ENCODE measurements at places on chromosomes 6 and 20.

DNA sequence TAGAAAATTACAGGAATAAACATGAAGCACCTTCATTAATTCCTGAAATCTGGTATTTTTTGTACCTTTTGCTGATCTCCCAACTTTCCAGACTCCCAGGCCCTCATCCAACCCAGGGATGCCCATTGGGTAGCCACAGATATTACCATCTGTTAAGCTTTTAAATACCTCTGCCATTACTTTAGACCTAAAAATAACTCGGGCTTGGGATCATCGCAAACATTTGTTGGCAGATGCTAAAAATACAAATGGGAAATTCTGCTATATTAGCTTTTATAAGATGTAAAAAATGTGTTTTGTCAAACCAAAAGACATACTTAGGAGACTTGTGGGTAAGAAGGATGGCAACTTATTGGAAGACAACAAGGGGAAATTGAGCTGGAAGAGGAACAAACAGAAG lies 376.1 kb downstream of the CENPW start:
- DNase-seq, result no peak

GRCh38 chr20:16562259-16562658 lies 11.0 kb downstream of the KIF16B start:
- DNase-seq, result no peak

GRCh38 chr20:58709013-58709702 lies 16.6 kb downstream of the NPEPL1 start:
- no peak for DNase-seq

DNA sequence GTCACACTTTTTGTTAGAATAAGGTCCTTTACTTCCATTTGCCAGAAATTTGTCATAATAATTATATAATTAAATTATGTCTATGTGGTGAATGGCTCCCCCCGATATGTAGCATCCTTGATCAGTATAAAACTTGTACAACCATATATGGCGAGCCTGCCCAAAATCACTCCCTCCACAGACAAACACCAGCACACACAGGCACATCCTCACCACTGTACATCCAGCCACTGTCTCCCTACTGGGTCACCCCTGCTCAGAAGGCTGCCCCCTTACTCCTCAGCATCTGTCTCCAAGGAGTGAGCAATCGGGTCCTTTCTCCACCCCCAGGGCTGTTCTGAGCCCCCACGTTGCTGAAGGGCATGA lies 87.0 kb upstream of the MYL9 start:
- no peak for DNase-seq

All from stimulated activated CD8-positive, alpha-beta memory T cell treated with anti-CD3 and anti-CD28 coated beads, Interleukin-2, amount 100 ng/mL, for 1 hour (primary cell).